ENCODE measurements at places on chromosomes 3 and 15.

- peaks cover 2% of the 10 kb centered on the region for H3K27me3 ChIP-seq
- no peaks in the 10 kb centered on the region for H3K36me3 ChIP-seq
- no peak overlapping the region for H3K4me3 ChIP-seq
- DNase-seq: no peak
- no peak overlapping the region for H3K27ac ChIP-seq
Measured at GRCh38 chr15:91376038-91376437, 276.0 kb downstream of the SV2B start.

GRCh38 chr3:54780336-54780735, 147.5 kb downstream of the LRTM1 start:
- H3K27ac ChIP-seq: no peak overlapping the region
- H3K4me3 ChIP-seq: no peak overlapping the region
- H3K27me3 ChIP-seq: peaks cover 17% of the 10 kb centered on the region
- H3K4me1 ChIP-seq: no peaks in the 10 kb centered on the region
- no peaks in the 10 kb centered on the region for H3K36me3 ChIP-seq

GRCh38 chr15:60219866-60220265, 177.9 kb downstream of the ANXA2 start:
- no peak for DNase-seq
- H3K27me3 ChIP-seq: peaks cover 3% of the 10 kb centered on the region
- H3K36me3 ChIP-seq: no peaks in the 10 kb centered on the region
- H3K27ac ChIP-seq: no peak overlapping the region
- no peaks in the 10 kb centered on the region for H3K4me1 ChIP-seq

GRCh38 chr3:6640907-6641306, 220.0 kb upstream of the GRM7 start:
- no peak overlapping the region for H3K4me3 ChIP-seq
- H3K27ac ChIP-seq: no peak overlapping the region
- DNase-seq: no peak
- H3K27me3 ChIP-seq: no peaks in the 10 kb centered on the region
- no peaks in the 10 kb centered on the region for H3K36me3 ChIP-seq
- H3K4me1 ChIP-seq: no peaks in the 10 kb centered on the region

- H3K27me3 ChIP-seq: no peaks in the 10 kb centered on the region
- H3K27ac ChIP-seq: no peak overlapping the region
- H3K36me3 ChIP-seq: no peaks in the 10 kb centered on the region
- no peak for DNase-seq
- no peaks in the 10 kb centered on the region for H3K4me1 ChIP-seq
- H3K4me3 ChIP-seq: no peak overlapping the region
Measured at GRCh38 chr3:64584179-64584578, 103.6 kb downstream of the ADAMTS9 start.

DNA sequence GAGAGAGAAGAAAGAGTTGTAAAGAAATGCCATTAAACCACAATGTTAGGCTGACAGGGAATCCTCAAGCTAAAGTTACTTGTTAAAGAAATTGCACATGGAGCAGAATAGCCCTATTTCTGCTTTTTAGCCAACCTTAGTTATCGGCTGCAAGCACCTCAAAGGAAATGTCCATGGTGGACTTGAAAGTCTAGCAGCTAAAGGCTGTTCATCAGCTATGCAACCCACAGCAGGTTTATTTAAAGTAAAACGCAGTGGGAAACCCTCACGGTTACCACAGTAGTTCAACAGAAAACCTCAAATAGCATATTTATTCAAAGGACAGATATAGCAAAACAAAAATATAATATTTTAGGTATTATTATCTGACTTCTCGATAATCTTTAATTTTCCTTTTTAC, 967.2 kb downstream of the IGSF11 start:
- H3K36me3 ChIP-seq: no peaks in the 10 kb centered on the region
- no peaks in the 10 kb centered on the region for H3K4me1 ChIP-seq
- no peaks in the 10 kb centered on the region for H3K27me3 ChIP-seq
- no peak overlapping the region for H3K27ac ChIP-seq
- DNase-seq: no peak

DNA sequence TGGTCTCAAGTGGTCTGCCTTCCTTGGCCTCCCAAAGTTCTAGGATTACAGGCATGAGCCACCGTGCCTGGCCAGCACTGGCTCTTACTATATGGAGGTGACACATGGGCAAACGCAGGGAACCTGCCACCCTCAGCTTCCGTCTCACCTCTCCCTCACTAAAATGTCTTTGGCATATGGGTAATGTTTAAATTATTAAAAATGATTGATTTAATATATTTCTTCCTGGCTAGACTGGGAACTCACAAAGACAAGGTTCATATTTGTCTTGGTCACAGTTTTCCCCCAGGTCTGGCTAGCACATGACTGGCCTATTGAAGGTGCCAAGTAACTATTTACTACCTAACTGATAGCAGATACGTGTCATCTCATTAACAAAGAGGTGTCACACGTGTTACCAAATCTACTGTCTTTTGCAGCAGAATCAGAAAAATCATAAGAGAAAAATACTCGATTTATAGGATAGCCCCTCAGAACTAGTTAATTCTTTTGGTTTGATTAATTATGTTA, 48.2 kb downstream of the SYNM start:
- no peak overlapping the region for H3K4me3 ChIP-seq
- no peak for DNase-seq
- H3K27me3 ChIP-seq: no peaks in the 10 kb centered on the region
- H3K36me3 ChIP-seq: peaks cover 10% of the 10 kb centered on the region
- H3K27ac ChIP-seq: no peak overlapping the region

- no peak overlapping the region for H3K4me3 ChIP-seq
- peaks cover 3% of the 10 kb centered on the region for H3K27me3 ChIP-seq
- no peak for DNase-seq
- H3K27ac ChIP-seq: no peak overlapping the region
- H3K36me3 ChIP-seq: no peaks in the 10 kb centered on the region
- peaks cover 2% of the 10 kb centered on the region for H3K4me1 ChIP-seq
Measured at GRCh38 chr3:157810924-157811718, 295.1 kb downstream of the SHOX2 start.

DNA sequence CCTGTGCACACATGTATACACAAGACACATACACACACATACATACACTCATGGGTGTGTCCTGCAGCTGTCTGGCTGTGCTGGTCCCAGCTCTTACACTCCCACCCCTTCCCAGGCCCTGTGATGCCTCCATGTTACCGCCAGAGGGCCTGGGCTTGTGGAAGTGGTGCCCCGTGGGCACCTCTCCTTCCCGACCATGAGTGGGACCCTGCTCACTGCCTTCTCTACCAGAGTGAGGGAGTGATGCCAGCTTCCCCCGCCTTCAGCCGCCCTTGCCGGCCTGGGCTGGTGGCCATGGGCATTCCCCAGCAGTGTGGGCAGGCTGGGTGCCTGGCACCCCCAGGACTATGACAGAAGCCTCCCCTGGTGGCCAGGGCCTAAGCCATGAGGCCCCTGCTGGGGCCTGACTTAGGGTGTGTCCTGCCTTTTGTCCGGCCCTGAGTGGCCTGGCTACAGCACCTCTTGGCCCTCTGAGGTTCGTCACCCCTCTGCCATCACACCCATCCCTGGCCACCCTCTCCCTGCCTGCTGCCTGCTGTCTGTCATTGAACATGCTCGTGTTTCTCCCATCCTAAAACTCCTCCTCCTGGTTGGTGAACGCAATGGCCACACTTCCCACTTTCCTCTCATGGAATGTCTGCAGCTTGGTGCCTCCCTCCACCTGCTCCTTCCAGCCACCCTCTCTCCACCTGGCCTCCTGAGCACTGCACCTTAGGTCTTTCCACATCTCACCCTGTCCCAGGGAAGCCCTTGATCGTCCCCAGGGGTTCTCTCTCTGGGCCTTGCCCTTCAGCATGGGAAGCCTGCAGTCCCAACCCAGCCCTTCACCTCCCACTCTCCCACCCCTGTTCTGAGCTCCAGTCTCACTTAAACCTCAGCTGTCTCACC, 14.6 kb downstream of the HDAC11 start:
- no peak overlapping the region for H3K4me3 ChIP-seq
- H3K4me1 ChIP-seq: 0 out of 2 replicates have a peak, but pooled peaks cover 1% of the 10 kb centered on the region
- no peak overlapping the region for H3K27ac ChIP-seq
- no peaks in the 10 kb centered on the region for H3K27me3 ChIP-seq

GRCh38 chr3:72008226-72008996, 223.5 kb upstream of the PROK2 start:
- no peak overlapping the region for H3K4me3 ChIP-seq
- peak; percentile 41 for DNase-seq
- H3K27ac ChIP-seq: no peak overlapping the region
- no peaks in the 10 kb centered on the region for H3K27me3 ChIP-seq
- H3K36me3 ChIP-seq: no peaks in the 10 kb centered on the region

- H3K36me3 ChIP-seq: no peaks in the 10 kb centered on the region
- H3K4me3 ChIP-seq: no peak overlapping the region
Measured at GRCh38 chr3:194042927-194043326, 93.0 kb upstream of the HES1 start.

GRCh38 chr3:102605153-102605552, 170.3 kb downstream of the ZPLD1 start:
- H3K27ac ChIP-seq: no peak overlapping the region
- DNase-seq: no peak
- H3K4me3 ChIP-seq: no peak overlapping the region
- H3K36me3 ChIP-seq: no peaks in the 10 kb centered on the region
- H3K27me3 ChIP-seq: no peaks in the 10 kb centered on the region

GRCh38 chr3:62622553-62623174, 249.3 kb upstream of the FEZF2 start:
- H3K4me1 ChIP-seq: no peaks in the 10 kb centered on the region
- peak; percentile 61 for DNase-seq
- H3K27me3 ChIP-seq: peaks cover 14% of the 10 kb centered on the region

DNA sequence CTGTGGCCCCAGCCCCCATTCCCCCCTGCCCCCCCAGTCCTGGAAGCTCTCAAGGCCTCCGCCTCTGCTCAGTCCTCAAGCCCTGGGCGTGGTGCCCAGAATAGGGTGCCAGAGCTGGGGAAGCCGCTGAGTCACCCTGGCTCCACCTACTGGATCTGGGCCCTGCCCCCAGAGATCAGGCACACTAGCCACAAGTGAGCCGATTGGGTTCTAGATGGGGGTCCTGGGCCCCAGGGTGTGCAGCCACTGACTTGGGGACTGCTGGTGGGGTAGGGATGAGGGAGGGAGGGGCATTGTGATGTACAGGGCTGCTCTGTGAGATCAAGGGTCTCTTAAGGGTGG, 5.7 kb downstream of the EIF4G1 start:
- peaks cover 25% of the 10 kb centered on the region for H3K4me1 ChIP-seq
- DNase-seq: peak; percentile 97
- H3K27ac ChIP-seq: peak overlapping the region; percentile 75
- H3K36me3 ChIP-seq: peaks cover 68% of the 10 kb centered on the region

GRCh38 chr3:94001191-94001590, 21.2 kb downstream of the ARL13B start:
- H3K4me3 ChIP-seq: no peak overlapping the region
- H3K27ac ChIP-seq: no peak overlapping the region
- H3K27me3 ChIP-seq: no peaks in the 10 kb centered on the region
- no peaks in the 10 kb centered on the region for H3K4me1 ChIP-seq
- DNase-seq: no peak

DNA sequence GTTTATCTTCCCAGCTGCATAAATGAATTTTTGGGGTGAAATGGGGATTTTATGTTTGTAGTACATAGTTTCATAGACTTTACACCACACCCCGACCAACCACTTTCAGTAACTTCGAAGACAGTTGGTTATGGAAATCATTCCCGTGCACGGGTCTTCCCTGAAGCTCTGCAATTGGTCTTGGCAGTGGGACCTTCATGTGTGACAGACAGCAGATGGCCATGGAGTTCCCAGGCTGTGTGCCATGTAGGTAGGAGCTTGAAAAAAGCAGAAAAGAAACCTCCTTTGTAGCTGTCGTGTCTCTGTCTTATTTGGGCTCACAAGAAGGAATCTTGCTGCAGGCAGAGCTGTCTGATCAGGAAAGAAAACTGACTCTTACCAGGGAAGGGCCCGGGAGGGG, 25.9 kb downstream of the EXOG start:
- H3K4me1 ChIP-seq: peaks cover 5% of the 10 kb centered on the region
- H3K27ac ChIP-seq: no peak overlapping the region
- no peaks in the 10 kb centered on the region for H3K27me3 ChIP-seq
- no peak for DNase-seq

- H3K27ac ChIP-seq: no peak overlapping the region
- H3K36me3 ChIP-seq: no peaks in the 10 kb centered on the region
- H3K27me3 ChIP-seq: no peaks in the 10 kb centered on the region
Measured at GRCh38 chr15:91664224-91664836, 189.2 kb upstream of the SLCO3A1 start.

- no peaks in the 10 kb centered on the region for H3K27me3 ChIP-seq
- no peak overlapping the region for H3K27ac ChIP-seq
- no peaks in the 10 kb centered on the region for H3K36me3 ChIP-seq
- H3K4me3 ChIP-seq: no peak overlapping the region
- no peaks in the 10 kb centered on the region for H3K4me1 ChIP-seq
Measured at GRCh38 chr3:31572236-31573004, 39.7 kb downstream of the STT3B start.

- no peak for DNase-seq
- peaks cover 40% of the 10 kb centered on the region for H3K4me1 ChIP-seq
- H3K27ac ChIP-seq: no peak overlapping the region
- no peak overlapping the region for H3K4me3 ChIP-seq
Measured at GRCh38 chr15:40332113-40332781, 8.5 kb downstream of the CCDC9B start.

- no peaks in the 10 kb centered on the region for H3K36me3 ChIP-seq
- no peak overlapping the region for H3K27ac ChIP-seq
- H3K27me3 ChIP-seq: no peaks in the 10 kb centered on the region
Measured at GRCh38 chr3:12073106-12073505, 68.9 kb downstream of the SYN2 start.

DNA sequence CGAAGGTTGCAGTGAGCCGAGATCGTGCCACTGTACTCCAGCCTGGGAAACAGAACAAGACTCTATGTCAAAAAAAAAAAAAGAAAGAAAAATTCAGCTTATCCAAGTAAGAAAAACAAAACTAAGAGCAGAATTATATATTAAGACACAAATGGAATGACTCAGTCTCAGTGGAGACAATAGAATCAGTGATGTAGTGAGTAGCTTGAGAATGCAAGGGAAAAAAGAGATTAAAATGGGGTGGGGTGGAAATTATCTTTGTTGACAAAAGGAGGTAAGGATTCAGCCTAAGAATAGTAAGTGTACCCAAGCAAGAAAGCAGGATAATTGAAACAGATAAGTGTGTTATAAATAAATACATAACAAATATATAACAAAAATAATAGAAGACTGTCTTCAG, 70.7 kb downstream of the BLM start:
- no peaks in the 10 kb centered on the region for H3K36me3 ChIP-seq
- no peak overlapping the region for H3K4me3 ChIP-seq
- no peaks in the 10 kb centered on the region for H3K4me1 ChIP-seq
- no peaks in the 10 kb centered on the region for H3K27me3 ChIP-seq

DNA sequence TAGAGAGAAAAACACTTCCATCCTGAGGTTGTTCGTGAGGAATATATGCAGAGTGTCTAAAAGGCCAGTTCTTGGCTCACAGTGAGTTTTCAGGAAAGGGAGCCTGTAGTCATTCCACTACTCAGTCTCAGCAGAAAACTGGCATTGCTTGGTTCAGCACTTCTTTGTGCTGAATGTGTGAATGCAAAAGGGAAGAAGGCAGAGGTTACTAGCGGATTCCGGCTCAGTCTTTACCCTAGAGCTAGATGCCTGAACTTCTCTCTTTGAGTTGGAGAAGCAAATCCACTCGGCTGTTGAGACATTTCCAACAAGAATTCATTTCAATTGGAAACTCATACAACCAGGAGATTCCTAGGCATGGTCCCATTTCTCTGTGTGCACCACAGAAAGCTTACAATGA, 23.1 kb upstream of the FRMD4B start:
- DNase-seq: no peak
- H3K4me1 ChIP-seq: no peaks in the 10 kb centered on the region
- H3K36me3 ChIP-seq: no peaks in the 10 kb centered on the region
- no peak overlapping the region for H3K4me3 ChIP-seq

All from IMR-90 (cell line).